Karpas-422 (cell line): ENCODE measurements at places on chromosomes 11 and 22. TPM values are rescaled to one million over a fixed set of nuclear protein-coding genes. Genes with fewer than 3 reads are reported as not detected.

DNA sequence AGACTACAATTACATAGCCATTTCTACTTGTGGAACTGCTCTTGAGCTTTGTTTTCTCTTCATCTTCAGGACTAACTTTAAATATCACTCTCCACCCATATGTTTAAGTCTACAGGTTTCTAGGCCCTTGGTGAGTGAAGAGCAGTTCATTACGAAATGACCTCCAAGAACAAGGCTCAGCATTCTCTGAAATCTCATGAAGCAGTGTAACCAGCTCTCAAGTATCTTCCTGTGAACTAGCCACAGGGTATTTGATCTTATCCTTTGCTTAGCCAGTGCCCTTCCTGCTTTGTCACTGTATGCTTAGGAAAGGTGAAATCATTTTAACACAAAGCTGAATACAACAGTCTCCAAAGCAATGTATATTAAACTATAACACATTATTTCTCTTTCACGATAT, 20.4 kb upstream of the LYVE1 start:
- H3K4me3 ChIP-seq: no peak overlapping the region
- no peaks in the 10 kb centered on the region for H3K4me1 ChIP-seq
- no peak for DNase-seq
- no peak overlapping the region for H3K27ac ChIP-seq
- H3K36me3 ChIP-seq: no peaks in the 10 kb centered on the region

GRCh38 chr22:38462960-38463784, 4.7 kb upstream of the KDELR3 start:
- no peaks in the 10 kb centered on the region for H3K27me3 ChIP-seq
- H3K27ac ChIP-seq: no peak overlapping the region
- no peaks in the 10 kb centered on the region for H3K4me1 ChIP-seq
- no peak overlapping the region for H3K4me3 ChIP-seq
- H3K36me3 ChIP-seq: no peaks in the 10 kb centered on the region

DNA sequence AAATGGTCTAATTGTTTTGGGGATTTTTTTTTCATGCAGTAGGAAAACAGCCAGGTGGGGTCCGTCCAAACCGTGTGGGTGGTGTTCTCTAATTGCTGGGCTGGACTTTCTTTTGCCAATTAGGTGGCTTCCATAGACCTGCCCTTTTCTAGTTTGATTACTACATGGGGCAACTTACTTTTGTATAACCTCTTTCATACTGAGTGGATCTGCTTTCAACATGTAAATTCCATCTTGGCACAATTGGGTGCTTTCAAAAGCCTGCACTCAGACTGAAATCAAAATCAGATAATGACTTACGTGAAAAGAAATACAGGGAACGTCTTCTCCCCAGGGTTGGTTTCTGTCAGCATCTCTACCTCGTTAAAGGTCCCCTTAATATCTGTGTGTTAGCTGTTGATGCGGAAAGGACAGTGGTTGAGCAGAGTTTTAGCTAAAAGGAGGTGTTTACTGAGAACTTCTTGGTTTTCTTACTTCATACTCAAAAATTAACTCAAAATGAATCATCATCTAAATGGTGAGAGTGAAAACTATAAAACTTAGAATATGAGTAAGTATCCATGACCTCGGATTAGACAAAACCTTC, 72.1 kb downstream of the BARX2 start:
- no peaks in the 10 kb centered on the region for H3K4me1 ChIP-seq
- DNase-seq: no peak
- H3K36me3 ChIP-seq: no peaks in the 10 kb centered on the region
- no peak overlapping the region for H3K4me3 ChIP-seq
- H3K27me3 ChIP-seq: no peaks in the 10 kb centered on the region
- no peak overlapping the region for H3K27ac ChIP-seq

DNA sequence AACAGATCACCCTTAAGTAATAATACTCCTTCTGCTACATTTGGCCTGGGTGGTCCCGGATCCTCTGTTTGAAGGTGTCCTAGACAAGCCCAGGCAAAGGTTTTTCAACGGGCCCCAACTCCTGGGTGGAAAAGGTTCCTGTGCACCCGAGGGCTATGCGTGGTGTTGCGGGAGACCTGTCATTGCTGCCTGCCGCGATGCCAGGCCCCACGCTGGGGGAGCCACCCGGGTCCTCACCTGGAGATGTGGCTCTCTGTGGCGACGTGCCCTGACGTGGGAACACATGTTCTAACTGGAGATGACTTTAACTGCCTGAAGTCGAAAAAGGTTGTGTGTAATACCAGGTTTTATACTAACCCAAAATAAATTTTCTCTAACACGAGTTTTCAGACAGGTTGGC, 467.1 kb downstream of the NTM start:
- DNase-seq: no peak
- no peak overlapping the region for H3K4me3 ChIP-seq
- no peaks in the 10 kb centered on the region for H3K4me1 ChIP-seq
- no peaks in the 10 kb centered on the region for H3K36me3 ChIP-seq
- H3K27ac ChIP-seq: no peak overlapping the region

PARVG gene
- total RNA-seq: 6.3 and 6.7 TPM in 2 replicates

- H3K36me3 ChIP-seq: no peaks in the 10 kb centered on the region
- H3K4me1 ChIP-seq: peaks cover 26% of the 10 kb centered on the region
- H3K27ac ChIP-seq: no peak overlapping the region
- H3K27me3 ChIP-seq: no peaks in the 10 kb centered on the region
Observed at GRCh38 chr11:63663809-63664208, 7.4 kb downstream of the ATL3 start.

GRCh38 chr11:69403556-69404215, 77.8 kb upstream of the LINC01488 start:
- no peaks in the 10 kb centered on the region for H3K27me3 ChIP-seq
- no peaks in the 10 kb centered on the region for H3K36me3 ChIP-seq
- H3K27ac ChIP-seq: no peak overlapping the region
- H3K4me1 ChIP-seq: no peaks in the 10 kb centered on the region
- no peak overlapping the region for H3K4me3 ChIP-seq
- DNase-seq: no peak

ALX4 gene
- total RNA-seq: not detected in 2 replicates

GRCh38 chr11:73559743-73560142, 38.2 kb downstream of the FAM168A start:
- no peaks in the 10 kb centered on the region for H3K36me3 ChIP-seq
- no peak for DNase-seq
- no peak overlapping the region for H3K4me3 ChIP-seq
- no peaks in the 10 kb centered on the region for H3K27me3 ChIP-seq
- no peak overlapping the region for H3K27ac ChIP-seq

OR5P2 gene
- total RNA-seq: not detected in 2 replicates

DNA sequence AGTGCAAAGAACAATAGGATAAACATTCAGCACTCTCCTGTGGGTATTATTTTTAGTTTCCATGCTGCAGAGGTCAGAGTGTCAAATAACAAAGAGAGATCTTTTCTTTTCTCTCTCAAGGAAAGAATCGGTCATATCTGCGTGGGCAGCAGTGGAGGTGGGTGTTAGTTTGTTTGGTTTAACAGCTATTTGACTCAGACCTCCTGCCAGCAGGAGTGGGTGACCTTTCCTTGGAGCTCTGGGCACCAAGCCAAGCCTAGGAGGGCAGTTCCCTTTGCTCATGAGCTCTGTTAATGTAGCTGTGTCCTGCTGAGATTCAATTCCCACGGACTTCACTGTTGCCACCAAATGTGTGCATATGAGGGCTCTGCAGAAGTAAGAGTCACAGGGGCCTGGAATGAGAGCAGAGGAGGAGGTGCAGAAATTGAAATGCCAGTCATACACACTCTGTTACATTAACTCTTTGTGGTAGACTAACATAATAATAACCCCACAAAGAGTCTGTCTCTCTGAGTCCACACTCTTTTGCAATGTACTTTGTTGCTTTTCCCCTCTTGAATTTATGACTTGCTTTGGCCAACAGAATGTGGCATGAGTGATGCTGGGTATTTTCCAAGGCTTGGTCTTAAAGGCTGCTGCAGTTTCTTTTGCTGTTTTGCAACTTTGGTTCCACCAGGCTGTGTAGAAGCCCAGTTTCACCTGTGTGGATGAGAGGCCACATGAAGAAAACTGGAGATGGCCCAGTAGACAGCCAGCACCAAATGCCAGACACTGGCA, 76.0 kb upstream of the GRK3 start:
- H3K27ac ChIP-seq: no peak overlapping the region
- no peaks in the 10 kb centered on the region for H3K4me1 ChIP-seq
- H3K27me3 ChIP-seq: no peaks in the 10 kb centered on the region

- DNase-seq: no peak
- H3K36me3 ChIP-seq: no peaks in the 10 kb centered on the region
- no peak overlapping the region for H3K27ac ChIP-seq
Observed at GRCh38 chr11:27464289-27464696, 8.3 kb downstream of the LGR4 start.

DNA sequence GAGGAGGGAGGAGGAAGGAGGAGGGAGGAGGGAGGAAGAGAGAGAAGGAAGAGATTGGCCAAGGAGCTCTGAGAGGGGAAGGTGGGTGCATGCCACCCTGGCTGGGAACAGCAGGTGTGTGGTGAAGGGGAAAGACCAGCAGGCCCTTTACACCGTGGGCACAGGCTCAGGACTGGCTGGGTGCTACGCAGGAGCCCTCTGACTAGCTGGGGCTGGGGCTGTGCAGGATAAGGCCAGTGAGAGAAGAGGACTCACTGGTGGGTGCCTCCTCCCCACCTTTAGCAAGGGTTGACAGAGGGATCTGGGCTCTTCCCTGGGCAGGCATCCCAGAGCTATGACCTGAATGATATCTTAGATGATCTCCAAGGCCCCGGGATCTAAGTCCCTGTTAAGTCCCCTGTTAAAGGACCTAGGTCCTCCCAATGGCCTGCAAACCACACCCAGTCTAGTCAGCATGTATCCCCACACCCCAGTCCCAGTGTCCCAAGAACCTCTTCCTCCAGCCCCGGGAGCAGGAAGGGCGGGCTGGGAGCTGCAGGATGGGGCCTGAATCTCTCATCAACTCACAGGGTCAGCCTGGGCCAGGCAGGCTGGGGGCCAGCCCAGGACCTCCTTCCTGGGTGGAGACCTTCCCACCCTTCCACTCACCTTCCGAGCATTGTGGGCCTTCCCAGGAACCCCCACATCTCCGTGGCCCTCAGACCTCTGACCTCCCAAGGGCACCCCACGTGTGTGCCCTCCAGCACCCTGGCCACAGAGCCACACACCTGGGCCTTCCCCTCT, 55.4 kb downstream of the CDKN1C start:
- no peaks in the 10 kb centered on the region for H3K4me1 ChIP-seq
- no peaks in the 10 kb centered on the region for H3K36me3 ChIP-seq
- H3K27me3 ChIP-seq: no peaks in the 10 kb centered on the region; the same call in 1 of the 2 replicates
- H3K27ac ChIP-seq: no peak overlapping the region

MAP6 gene
- 3.0 and 4.9 TPM in 2 replicates for total RNA-seq

- no peak overlapping the region for H3K27ac ChIP-seq
- no peak for DNase-seq
- no peak overlapping the region for H3K4me3 ChIP-seq
- no peaks in the 10 kb centered on the region for H3K36me3 ChIP-seq
- no peaks in the 10 kb centered on the region for H3K27me3 ChIP-seq
- peaks cover 21% of the 10 kb centered on the region for H3K4me1 ChIP-seq
Observed at GRCh38 chr11:20631519-20632168, 32.2 kb downstream of the SLC6A5 start.

DNA sequence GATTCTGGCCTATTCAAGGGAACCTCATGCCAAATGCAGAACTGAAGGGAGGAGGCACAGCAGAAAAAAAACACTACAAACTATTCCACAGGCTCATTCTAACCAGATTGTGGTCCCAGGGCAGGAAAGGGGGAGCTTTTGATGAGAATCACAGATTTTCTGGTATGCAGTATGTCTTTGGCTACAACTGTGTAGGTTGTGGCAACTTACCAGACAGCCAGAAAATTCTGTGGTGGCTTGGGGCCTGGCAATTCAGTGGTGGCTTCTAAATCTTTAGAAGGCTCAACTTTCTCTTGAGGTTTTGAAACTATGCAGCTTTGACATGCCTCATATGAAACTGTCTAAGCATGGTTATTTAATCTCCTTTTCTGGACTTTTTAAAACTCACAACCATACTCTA, 850.8 kb upstream of the CCDC90B start:
- no peaks in the 10 kb centered on the region for H3K4me1 ChIP-seq
- no peak overlapping the region for H3K4me3 ChIP-seq
- no peak overlapping the region for H3K27ac ChIP-seq
- H3K36me3 ChIP-seq: no peaks in the 10 kb centered on the region

- no peak overlapping the region for H3K27ac ChIP-seq
- no peaks in the 10 kb centered on the region for H3K4me1 ChIP-seq
- H3K4me3 ChIP-seq: no peak overlapping the region
- H3K27me3 ChIP-seq: no peaks in the 10 kb centered on the region; the same call in 1 of the 2 replicates
- DNase-seq: no peak
- no peaks in the 10 kb centered on the region for H3K36me3 ChIP-seq
Observed at GRCh38 chr11:34788642-34789041, 127.5 kb downstream of the APIP start.

- no peaks in the 10 kb centered on the region for H3K27me3 ChIP-seq
- no peaks in the 10 kb centered on the region for H3K36me3 ChIP-seq
- H3K4me3 ChIP-seq: no peak overlapping the region
- no peaks in the 10 kb centered on the region for H3K4me1 ChIP-seq
Observed at GRCh38 chr11:61141601-61142028, 19.6 kb downstream of the VPS37C start.

MOGAT2 gene
- total RNA-seq: not detected in 2 replicates

PLET1 gene
- not detected in 2 replicates for total RNA-seq

DNA sequence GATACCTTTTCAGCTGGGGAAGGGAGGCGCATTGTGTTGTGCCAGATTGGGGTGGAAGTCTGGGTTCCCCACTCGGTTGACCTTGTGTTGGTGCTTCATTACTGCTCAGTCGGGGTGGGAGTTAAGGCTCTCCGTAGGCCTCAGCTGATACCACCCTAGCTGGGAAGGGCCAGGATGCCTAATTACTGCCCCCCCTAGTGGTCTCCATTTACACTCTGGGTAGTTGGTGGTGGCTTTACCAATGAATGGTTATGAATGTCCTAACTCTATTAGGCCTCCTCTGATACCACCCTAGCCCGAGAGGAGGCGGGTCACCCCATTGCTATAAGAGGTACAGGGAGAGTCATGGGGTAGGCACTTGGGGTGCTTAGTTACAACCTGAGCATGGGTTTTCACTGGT, 27.5 kb upstream of the HIKESHI start:
- no peak overlapping the region for H3K27ac ChIP-seq
- H3K4me1 ChIP-seq: no peaks in the 10 kb centered on the region
- H3K4me3 ChIP-seq: no peak overlapping the region
- no peak for DNase-seq
- no peaks in the 10 kb centered on the region for H3K27me3 ChIP-seq

VSIG2 gene
- not detected in 2 replicates for total RNA-seq

SCGB1D2 gene
- total RNA-seq: not detected in 2 replicates
